ENCODE measurements at places on chromosomes 16 and 17. TPM values are rescaled to one million over a fixed set of nuclear protein-coding genes. Genes with fewer than 3 reads are reported as not detected.

The MLKL gene
- not detected for total RNA-seq

DNA sequence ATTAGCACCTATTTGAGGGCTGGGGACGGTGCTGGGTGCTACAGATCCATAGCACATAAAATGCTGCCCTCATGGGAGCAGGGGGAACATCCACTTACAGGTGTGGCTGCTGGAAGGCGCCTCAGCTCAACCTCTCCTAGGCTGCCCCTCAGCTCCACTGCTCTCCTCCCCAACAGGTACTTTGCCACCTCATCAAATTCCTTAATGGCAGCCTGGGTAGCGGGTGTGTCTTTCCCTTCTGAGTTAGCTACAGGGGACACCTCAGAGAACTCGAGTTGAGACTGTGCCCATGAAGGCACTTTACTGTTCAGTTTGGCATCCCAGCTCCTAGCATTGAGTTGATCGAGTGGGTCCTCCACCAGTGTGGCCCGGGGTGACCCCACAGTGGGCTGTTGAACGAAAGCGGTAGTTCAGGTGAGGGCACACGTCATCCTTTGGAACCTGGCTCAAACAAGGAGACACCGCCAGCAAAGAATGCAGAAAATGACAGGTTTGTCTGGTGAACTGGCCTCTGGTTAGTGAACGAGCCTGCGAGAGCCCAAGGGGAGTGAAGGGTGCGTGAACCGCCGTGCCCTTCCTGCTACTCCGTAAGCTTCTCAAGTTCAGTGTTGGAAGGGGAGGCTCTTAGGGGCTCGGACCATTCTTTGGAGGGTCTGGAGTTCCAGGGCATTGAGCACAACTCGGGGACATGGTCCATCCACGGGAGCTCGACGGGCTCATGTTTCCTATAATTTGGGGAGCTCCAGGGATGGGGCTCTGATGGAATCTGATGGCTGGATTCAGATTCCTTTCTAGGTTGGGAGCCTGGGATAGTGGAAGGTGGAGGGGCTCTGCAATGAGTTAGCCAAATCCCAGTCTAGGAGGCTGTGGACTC, 3.5 kb upstream of the CMIP start:
- H3K4me3 ChIP-seq: no peak overlapping the region
- H3K36me3 ChIP-seq: no peaks in the 10 kb centered on the region
- H3K4me1 ChIP-seq: no peaks in the 10 kb centered on the region
- peaks cover 19% of the 10 kb centered on the region for H3K27me3 ChIP-seq
- H3K27ac ChIP-seq: no peak overlapping the region

DNA sequence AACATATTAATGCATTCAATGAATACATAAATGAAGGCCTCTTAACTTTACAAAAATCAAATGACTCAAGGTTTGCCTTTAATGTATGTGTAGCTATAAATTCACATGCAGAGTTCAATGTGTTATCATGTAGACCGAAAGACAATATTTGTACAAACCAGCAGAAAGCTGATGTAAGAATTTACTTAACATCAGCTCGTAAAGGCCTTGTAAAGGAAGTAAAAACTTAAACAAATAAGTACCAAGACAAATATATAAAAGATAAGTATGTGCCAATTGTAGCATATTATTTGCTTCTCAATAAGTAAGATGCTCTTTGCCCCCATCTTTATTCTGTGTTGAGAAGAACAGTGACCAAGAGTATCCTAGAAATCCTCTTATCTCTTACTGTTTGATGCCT, 105.7 kb downstream of the SYCE1L start:
- no peak overlapping the region for H3K4me3 ChIP-seq
- no peak overlapping the region for H3K27ac ChIP-seq
- peaks cover 8% of the 10 kb centered on the region for H3K36me3 ChIP-seq

The SLC38A8 gene
- not detected for total RNA-seq

DNA sequence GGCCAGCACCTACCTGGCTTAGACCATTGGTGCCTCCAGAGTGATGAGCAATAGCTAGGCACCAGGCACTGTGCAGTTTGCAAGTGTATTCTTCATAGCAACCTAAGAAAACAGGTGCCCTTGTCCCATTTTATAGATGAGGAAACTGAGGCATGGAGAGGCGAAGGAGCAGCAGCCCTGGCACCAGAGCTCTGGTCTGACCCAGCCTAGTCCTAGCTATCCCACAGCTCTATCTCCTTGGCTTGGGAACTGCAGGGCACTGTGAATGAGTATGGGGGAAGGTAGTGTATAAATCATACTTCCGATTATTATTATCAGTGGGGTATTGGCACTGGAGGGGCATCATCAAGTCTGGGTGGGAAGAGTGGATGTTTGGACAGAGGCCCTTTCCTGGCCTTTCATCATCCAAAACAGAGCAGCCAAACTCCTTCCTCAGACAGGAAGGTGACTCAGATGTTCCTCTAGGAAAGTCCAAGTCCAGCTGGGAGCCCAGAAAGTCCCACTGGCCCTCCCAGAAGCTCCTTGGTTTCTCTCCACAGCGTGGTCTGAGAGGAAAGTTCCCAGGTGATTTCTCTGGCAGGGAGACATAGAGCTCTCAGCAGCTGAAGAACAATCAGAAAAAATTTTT, 32.0 kb upstream of the PLLP start:
- no peak overlapping the region for H3K27ac ChIP-seq
- no peak for DNase-seq
- no peak overlapping the region for H3K4me3 ChIP-seq

DNA sequence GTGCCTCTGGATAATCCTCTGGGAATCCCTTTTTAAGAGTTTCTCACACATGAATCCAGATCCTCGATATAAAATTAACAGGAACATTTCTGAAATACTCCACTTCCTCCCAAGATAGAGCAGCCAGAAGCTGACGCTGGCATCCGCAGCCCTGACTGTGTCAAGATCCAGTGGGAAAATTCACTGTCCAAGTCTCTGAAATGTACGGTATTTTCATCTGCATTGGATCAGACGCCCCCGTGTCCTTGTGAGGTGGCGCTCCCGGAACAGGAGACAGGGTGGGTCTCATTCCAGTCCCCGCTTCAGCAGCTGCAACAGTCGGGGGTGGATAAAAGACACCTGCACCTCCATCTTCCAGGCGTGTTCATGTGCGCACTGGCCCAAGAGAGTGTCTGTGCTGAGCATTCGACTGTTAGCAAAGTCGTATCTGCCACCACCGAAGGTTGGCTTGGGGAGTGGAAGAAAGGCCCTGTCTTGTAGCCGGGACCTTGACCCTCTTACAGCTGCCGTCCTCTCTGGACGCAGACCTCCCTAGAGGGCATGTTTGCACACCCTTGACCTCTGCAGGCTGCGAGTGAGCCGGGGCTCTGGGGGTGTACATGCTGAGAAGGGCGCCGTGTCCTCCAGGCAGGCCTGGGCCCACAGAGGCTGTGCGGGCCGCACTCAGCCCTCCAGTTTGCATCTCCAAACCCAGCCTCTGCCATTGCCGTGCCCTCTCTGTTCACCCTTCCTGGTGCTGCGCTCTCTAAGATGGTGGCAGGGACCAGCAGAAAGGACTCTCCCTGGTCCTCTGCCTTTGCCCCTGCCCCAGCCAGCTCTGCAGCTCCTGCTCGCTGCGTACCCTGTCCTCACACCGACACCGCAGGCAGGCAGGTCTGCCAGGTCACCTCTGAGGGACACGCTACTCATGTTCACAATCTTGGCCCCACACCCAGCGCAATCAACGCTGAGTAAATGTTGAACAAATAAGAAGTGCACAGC, 72.0 kb upstream of the CHMP6 start:
- no peak overlapping the region for H3K4me3 ChIP-seq
- DNase-seq: no peak
- no peaks in the 10 kb centered on the region for H3K27me3 ChIP-seq
- peak overlapping the region; percentile 16 for H3K27ac ChIP-seq

DNA sequence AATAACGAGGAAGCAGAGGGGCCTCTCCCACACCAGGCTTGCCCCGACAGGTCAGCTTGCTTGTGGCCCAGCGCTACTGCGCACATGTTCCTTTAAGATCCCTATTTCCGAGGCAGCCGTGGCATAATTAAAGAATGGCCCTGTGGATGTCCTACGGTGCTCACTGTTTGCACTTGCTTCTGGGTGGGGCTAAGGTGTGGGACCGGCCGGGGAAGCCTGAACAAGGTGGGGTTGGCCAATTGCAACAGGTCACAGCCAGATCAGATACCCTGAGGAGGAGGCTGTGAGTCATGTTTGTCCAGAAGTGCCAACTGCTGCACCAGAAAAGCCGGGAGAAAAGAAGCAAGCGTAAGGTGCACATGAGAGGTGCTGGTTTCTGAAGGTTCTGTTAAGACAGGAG, 158.5 kb upstream of the CACNG5 start:
- no peaks in the 10 kb centered on the region for H3K36me3 ChIP-seq
- no peak overlapping the region for H3K4me3 ChIP-seq
- DNase-seq: peak; percentile 52
- H3K27ac ChIP-seq: no peak overlapping the region

- no peak overlapping the region for H3K27ac ChIP-seq
- no peak overlapping the region for H3K4me3 ChIP-seq
- peak; percentile 69 for DNase-seq
- H3K36me3 ChIP-seq: no peaks in the 10 kb centered on the region
Measured at GRCh38 chr17:13757871-13758270, 156.1 kb upstream of the HS3ST3A1 start.

GRCh38 chr17:7748076-7748775, 30.7 kb downstream of the DNAH2 start:
- no peaks in the 10 kb centered on the region for H3K36me3 ChIP-seq
- H3K4me1 ChIP-seq: peaks cover 7% of the 10 kb centered on the region
- DNase-seq: no peak
- H3K27ac ChIP-seq: no peak overlapping the region

DNA sequence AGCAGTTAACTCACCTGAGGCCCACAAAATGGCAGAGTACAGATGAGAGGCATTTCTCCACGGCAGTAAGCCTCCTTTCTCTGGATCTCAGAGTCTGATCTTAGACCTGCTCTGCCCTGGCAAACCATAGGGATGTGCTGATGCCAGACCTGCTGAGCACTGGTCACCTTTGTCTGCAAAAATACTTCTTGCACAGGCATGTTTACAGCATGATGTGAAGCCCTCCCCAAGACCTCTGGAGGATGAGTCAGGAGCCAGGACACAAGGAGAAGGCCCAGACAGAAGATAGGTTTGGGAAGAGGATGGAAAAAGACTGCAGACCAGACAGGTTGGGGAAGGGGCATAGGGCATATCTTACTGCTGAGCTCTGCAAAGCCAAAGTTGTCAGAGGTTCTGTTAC, 426.6 kb downstream of the PMP22 start:
- no peaks in the 10 kb centered on the region for H3K4me1 ChIP-seq
- no peak overlapping the region for H3K4me3 ChIP-seq
- no peak overlapping the region for H3K27ac ChIP-seq
- H3K27me3 ChIP-seq: no peaks in the 10 kb centered on the region
- H3K36me3 ChIP-seq: no peaks in the 10 kb centered on the region
- no peak for DNase-seq

DNA sequence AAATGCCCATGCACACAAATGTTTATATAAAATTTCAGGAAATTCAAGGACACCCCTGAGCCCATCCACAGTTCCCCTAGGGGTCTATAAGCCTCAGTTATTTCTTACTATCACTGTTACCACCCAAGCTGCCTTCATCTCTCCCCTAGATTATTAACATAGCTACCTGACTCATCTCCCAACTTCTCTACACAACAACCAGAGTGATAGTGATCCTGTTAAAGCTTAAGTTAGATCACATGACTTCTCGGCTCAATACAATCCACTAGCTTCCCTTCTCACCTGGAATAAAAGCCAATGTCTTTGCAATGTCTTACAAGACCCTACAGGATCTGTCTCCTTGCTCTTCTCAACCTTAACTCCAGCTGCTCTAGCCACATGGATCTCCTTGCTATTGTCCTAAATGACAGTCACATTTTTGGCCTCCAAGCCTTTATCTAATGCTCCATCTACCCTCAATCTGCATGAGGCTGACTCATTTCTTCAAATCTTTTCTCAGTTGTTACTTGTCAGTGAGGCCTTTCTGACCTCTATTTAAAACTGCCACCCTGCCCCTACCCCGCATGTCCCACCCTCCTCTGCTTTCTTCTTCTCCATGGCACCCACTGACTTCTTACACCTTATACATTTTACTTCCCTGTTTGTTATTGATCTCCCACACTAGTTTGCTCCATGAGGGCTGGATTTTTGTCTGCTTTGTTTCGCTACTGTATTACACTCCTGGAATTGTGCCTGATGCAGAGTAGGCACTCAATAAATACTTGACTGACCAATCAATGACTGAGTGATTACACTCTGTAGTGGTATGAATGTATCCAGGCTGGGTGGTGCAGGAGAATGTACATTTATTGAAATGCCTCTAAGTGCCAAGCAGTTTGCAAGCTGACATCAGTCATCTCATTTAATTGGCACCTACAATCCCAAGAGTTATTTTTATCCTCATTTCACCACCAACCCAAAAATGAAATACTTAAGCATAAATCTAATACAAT, 5.2 kb upstream of the LIG3 start:
- H3K4me1 ChIP-seq: no peaks in the 10 kb centered on the region
- no peak overlapping the region for H3K4me3 ChIP-seq
- H3K27me3 ChIP-seq: no peaks in the 10 kb centered on the region
- DNase-seq: no peak

DNA sequence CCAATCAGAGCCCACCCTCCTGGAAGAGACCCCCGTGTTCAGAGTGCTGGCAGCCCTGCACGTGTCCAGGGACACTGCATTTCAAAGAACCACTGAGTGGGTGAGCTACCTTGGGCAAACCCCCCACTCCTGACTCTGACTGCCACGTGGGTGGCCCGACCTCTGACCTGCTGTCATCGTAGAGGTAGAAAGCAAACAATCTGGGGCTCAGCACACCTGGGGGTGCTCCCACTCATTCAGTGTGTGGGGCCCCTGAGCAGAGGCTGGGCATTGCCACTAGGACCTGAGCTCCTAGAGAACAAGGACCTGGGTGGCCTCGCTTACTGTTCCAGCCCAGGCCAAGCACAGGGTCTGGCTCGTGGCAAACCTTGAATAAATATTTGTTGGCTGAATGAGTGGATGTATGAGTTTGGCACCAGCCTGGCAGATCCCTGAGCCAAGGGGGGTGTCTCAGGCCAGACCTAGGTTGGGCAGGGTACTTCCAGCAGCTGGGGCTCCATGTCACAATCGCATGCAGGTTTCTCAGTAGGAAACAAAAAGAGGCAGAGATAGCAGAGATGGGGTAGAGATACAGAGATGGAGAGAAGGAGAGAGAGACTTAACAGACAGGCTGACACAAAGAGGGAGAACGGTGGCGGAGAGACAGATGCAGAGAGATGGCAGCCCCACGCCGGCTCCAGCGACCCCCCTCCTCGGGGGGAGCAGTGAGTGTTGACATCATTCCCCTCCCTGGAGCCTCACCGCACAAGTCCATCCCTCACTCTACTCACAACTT, 5.4 kb upstream of the DRC7 start:
- no peak overlapping the region for H3K4me3 ChIP-seq
- no peaks in the 10 kb centered on the region for H3K27me3 ChIP-seq
- H3K4me1 ChIP-seq: no peaks in the 10 kb centered on the region
- H3K36me3 ChIP-seq: no peaks in the 10 kb centered on the region

GRCh38 chr16:89221604-89222003, 4.1 kb downstream of the ZNF778 start:
- no peaks in the 10 kb centered on the region for H3K27me3 ChIP-seq
- peaks cover 57% of the 10 kb centered on the region for H3K36me3 ChIP-seq
- H3K4me3 ChIP-seq: no peak overlapping the region
- H3K4me1 ChIP-seq: no peaks in the 10 kb centered on the region

The CMTR2 gene
- 15.5 TPM for total RNA-seq

- H3K27me3 ChIP-seq: no peaks in the 10 kb centered on the region
- DNase-seq: no peak
- no peak overlapping the region for H3K4me3 ChIP-seq
- no peaks in the 10 kb centered on the region for H3K36me3 ChIP-seq
Measured at GRCh38 chr17:57051886-57052361, 33.1 kb upstream of the AKAP1 start.

Data from endodermal cell (in vitro differentiated cells).